ENCODE measurements at places on chromosomes 5 and 9.

GRCh38 chr9:135680056-135680455, 16.9 kb downstream of the LCN9 start:
- no peak for DNase-seq

DNA sequence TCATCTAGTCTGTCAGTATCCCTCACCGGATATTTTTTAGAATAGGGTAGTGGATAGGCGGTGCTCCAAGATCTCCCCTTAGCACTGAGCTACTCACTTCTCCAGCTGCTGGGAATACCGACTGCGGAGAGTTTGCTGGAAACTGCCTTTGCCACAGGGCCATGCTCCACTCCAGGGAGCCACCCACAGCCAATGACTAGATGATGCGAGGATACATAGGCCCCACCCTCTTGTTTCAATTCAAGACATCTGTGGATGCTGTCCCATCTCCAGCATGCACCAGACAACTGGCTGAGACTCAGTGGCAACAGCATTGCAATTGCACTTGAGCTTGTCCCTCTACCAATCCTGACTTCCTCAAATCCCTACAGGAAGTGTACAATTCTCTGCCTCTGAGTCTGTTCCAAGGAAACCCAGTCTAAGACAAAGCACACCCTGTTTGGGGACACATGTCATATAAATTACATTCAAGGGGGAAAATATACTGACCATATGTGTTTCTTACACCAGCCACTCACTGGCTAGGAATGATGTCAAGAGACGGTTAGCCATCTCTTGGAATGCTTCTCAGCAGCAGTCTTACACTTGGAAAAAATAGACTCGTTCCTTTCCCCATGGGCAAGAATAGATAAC, 312.6 kb upstream of the KIF2A start:
- DNase-seq, result no peak

- DNase-seq, result no peak
These were observed 87.0 kb upstream of the NR5A1 start for GRCh38 chr9:124594225-124594624.

GRCh38 chr9:69036309-69036708, 757 bp downstream of the FXN start:
- no peak for DNase-seq

DNA sequence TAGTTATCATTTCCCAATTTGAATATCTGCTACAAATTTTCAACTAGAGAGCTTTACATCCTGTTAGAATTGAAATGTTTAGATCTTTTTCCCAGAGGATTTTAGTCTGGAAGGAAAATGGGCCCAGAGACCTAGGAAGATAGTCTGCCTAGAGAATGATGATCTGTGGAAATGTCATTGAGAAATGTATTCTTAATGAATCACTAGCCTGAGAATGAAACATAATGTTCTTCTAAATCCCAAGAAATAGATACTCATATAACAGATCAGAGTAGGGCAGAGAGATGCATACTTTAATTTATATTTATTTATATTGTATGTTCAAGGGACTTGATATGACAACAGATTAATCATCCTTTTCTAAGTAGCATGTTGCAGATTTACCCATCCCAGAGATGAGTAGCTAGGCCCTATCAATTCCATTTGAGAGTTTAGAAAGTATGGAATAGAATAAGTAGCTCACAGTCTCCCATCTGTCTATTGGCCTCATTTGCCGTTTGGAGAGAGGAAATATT, 25.1 kb upstream of the SLC44A1 start:
- no peak for DNase-seq

GRCh38 chr5:165161204-165161603, 1655.8 kb downstream of the MAT2B start:
- DNase-seq, result no peak

DNA sequence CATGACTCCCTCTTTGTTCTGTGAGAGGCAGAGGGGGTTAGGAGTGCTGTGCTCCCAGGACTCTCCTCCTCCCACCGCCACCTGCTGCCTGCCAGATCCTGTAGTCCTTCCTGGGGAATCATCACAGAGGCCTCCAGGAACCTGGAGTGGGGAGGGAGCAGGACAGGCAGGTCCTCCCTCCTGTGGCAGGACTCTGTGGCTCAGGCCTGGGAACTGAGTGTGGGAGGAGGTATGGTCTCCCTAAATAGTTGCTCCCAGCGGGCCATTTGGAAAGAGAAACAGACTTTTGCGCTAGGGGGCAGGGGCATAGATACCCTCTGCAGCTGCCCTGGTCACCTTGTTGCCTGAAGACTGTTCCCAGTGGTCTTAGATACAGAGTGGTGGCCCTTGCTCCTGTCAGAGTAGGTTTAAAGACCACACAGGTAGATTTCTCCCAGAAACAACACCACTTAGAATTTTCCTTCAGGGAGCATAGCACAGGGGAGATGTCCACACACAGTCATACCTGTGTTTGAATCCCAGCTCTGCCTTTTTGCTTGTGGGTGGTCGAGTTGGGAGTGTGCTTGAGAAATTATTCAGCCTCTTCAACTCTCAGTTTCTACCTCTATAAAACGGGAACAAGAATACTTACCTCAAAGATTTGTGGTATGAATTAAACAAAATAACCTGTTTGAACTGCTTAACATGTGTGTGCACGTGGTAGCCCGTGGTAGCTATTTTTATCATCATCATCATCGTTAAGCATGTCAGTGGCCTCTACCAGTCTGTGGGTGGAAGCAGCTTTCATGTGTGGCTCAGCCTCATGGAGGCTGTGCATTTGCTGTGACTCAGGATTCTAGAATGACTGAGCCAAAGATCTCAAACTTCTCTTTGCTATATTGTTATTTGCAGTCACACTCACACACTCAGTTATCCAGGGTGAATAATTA, 55.8 kb downstream of the SLC22A5 start:
- no peak for DNase-seq

GRCh38 chr9:120783602-120784047, 9.6 kb downstream of the FBXW2 start:
- no peak for DNase-seq

DNA sequence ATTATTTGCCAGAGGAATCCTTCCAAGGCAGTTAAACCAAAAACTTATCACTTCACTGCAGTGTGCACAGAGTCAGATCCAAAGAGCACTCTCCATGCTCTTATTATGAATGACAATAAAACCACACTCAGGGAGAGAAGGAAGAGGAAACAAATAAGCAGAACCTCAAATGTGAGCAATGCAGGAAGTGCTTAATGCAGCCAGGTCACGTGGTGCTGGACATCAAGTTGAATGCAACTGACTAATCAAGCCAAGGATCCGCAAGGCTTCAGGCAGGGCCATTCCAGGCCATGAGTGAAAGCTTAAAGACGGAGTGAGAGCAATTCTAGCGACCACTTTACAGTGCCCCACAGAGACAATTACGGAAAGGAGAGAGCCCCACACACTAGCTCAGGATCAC, 230.4 kb upstream of the PUM3 start:
- no peak for DNase-seq

DNA sequence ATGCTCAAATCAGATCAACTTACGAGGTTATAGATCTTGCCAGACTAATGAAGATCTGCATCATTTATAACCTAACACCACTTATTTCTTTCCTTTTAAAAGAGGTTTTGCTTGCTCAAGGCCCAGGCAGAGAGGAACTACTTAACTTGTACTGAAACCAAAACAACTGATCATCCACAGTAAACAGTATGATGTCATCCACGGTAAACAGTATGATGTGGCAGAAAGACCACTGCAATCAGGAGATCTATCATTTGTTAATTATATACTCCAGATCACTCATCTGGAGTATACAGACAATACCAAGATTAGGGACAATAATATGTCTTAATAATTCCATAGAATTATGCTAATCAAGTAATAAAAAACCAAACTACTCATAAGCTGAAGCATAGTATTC, 116.8 kb downstream of the ADAMTS6 start:
- no peak for DNase-seq

DNA sequence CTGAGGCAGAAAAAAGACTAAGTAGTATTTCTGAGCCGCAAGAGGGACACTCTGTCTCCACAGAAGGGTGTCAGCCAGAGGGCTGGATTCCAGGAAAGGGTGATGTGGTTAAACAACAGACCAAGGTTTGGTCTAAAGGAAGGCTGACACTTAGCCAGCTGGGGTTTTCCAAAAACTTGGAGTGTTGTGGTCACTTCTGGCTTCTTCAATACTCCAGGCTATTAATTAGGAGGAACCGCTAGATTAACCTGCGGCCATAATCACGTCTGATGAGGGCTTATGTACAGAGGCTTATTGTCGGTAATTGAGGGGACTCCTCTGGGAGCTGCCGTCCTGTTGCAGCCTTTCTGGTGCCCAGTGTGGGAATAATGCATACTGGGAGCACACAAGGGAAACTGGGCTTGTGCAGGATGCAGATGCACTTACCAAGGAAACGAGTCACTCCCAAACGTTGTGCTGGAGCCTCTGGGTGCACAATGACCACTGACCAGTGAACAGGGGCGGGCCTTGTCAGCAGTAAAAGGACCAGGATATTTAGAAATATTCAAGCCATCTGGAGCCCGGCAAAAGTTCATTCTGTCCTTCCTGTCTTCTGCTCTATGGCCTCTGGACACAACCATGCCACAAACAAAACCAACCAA, 70.2 kb upstream of the TUT7 start:
- DNase-seq, result no peak

DNA sequence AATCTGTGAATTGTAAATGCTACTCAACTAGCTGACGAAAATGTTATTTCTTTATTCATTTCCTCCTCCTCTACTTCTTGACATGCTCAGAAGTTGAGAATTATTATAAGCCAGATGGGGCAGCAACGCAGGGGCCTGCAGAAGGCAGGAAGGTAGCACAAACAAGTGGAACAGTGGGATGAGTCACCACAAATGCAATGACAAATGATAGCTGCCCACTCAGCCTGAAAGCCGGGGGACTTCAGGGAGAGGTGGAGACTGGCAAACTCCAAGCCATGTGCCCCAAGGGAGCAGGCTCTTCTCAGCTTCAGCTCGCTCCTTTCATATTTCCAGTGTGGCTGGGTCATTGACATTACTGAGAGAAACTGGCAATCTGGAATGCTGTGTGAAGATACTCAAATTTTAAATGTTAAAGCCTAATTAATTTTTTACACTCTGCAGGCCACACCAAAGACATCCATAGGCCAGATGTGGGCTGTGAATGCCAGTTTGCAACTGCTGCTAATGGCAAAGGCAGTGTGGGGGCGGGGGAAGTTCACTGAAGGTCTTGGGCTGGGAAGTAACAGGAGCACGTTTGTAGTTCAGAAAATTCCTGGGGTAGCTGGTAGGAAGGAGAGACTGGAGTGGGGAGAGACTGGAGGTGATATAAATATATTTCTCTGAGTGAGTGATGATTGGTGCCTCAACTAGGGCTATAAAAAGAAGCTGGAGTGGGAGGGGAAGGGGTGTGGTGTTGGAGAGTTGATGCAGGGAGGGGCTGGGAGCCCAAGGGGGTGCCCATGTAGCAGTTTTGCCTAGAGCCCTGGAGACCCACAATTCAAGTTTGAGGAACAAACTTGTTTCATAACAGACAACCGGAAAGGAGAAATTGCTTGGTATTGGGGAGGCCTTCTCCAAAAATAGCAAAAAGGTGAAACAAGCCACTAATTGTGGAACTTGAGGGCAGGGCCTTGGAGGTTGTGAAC, 20.8 kb upstream of the ADRB2 start:
- no peak for DNase-seq

- DNase-seq, result no peak
These were observed 35.3 kb downstream of the ZDHHC11B start for GRCh38 chr5:749101-749670.

GRCh38 chr5:159765760-159766517, 150.3 kb upstream of the ADRA1B start:
- no peak for DNase-seq

DNA sequence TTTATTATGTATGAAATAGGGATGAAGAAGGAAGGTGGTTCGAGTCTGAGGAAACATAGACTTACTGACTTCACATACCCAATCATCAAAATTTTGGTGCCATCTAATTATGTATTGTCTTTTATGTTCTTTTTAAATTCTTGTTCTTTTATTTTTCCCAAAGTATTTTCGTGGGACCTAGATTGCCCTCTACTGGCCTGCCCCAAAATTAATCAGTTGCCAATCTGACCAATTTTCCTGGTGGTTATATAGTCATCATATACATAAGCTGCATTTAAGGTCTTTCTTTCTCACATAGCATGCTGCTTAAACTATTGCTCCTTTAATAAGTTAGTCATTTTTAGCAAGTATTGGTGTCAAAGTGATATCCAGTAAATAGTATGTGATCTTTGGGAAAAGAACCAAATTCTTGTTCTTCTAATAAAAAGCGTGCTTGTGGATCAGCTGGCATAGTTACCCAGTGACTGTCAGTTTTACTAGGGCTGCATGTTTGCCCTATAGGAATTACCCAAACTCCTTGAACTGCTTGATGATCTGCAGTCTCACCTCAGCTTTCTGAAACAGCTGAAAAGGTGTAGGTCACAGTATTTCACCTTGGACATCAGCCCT, 223.5 kb downstream of the SH3GL2 start:
- DNase-seq, result peak; percentile 30

GRCh38 chr5:143648696-143649095, 163.3 kb upstream of the HMHB1 start:
- no peak for DNase-seq

DNA sequence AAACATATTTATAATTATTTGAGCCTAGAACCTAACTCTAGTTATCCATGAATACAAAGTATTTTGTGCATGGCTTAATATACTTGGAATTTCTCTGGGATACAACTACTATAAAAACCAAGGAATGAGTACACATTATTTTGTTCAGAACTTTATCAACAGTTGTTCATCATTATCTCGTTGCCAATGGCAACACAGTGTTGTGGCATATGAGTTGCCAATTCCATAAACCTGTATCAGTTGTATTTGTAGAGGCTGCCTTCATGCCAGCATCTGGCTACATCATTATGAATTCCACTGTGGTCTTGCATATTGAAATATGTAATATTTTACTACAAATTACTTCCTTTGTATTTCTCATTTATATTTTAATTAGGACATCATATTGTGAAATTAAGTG, 250.4 kb downstream of the FSTL4 start:
- DNase-seq, result no peak

DNA sequence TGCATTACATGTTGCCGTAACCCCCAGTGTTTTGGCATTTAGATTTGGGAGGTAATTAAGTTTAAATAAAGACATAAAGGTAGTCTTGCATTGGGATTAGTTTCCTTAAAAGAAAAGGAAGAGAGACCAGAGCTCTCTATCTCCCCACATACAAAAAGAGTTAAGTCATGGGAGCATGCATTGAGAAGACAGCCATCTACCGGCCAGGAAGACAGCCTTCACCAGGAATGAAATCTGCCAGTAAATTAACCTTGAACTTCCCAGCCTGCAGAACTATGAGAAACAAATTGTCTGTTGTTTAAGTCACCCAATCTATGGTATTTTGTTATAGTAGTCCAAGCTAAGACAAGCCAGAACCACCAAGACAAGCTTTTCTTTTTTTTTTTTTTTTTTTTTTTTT, 567.0 kb upstream of the CDH18 start:
- no peak for DNase-seq

GRCh38 chr9:93427655-93428379, 23.7 kb upstream of the FAM120A start:
- DNase-seq, result no peak

DNA sequence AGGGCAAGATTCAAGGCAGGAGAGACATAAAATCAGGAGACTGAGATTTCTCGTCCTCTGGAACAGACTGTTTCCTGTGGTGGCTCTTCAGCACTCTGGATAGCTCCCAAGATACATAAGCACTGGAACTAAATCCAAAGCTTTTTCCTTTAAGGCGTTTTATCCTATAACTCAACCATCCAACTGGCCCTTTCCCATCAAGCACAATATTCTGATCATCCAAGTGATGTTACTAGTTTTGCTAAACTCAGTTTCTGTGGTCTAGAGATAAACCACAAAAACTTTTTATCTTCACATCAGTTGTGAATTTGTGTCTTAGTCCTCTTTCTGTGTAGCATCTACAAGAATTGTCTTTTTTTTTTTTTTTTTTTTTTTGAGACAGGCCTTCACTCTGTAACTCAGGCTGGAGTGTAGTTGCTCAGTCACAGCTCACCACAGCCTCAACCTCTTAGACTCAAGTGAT, 299.4 kb downstream of the COX7C start:
- no peak for DNase-seq

All from head of caudate nucleus (tissue), 42 donors.